Foreskin fibroblast (primary cell): ENCODE measurements at places on chromosomes 2 and 18.

- DNase-seq: no peak
These were observed 164.8 kb downstream of the RIT2 start for GRCh38 chr18:42950732-42951131.

DNA sequence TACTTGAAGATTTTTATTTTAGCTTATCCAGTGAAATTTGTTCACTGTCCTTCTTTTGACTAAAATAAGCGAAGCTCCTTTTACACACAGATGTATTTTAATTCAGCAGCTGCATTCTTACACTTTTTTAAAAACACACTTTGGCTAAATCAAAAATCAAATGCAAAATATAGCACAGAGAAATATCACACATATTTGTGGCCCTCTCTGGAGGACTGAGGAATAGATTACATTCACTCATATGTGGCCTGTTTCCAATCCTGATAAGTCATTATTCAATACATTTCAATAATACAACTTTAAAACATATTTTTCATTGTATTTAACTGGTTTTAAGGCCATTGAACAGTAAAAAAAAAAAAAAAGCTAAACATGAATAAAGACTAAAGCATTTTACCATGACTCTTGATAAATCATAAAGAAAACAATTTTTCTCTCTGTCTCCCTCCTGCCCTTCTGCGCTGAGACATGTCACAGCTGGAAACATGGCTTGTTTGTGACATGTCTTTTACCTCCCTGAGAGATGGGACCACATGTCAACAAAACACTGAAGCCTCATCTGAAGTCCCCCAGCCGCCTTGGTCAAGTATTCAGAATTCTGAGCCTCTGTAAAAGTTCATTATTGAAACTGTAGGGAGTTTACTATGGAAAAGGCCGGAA, 221.0 kb downstream of the ZNF407 start:
- DNase-seq: no peak

GRCh38 chr18:7358989-7359726, 128.3 kb downstream of the LRRC30 start:
- DNase-seq: no peak

GRCh38 chr2:168237741-168238140, 9.7 kb downstream of the STK39 start:
- DNase-seq: peak; percentile 72

DNA sequence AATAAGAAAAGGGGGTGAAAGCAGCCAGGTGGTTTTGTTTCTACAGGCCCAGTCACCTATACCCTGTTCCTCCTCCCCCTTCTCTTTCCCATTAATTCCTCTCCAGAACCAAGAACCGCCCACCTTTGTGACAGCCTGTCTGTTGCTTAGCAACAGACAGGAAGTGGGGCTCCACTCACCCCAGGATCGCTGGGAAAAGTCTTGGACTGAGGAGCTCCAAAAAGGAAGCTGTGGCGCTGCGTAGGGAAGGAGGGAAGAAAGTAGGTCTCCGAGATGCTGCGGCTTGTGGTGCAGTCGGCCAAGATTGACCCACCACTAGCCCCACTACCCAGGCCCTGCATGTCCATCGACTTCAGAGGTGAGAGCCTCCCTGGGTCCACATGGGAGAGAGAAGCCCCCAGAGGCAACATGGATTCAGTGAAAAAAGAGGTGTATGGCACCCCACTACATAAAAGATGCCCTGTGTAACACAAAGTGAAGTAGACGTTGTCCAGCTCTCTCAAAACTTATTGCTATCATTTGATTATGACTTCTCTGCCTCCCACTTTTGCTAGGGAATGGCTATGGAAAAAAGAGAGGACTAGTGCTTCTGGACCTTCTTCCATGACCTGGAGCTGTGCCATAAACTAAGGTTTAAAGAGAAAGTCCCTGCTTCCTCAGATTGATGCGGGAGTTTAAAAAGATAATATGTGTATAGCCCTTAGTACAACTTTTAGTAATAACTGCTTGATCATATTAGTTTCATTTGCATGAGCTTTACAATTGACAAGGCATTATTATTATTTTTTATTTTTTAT, at the start of gene FER1L5:
FER1L5 (plus strand) TSS at position 201 of the 797 bp plus-strand sequence; CDS start at position 274, 73 bp downstream.
- peak; percentile 37 for DNase-seq

- peak; percentile 71 for DNase-seq
These were observed 22.9 kb downstream of the DOK1 start for GRCh38 chr2:74577448-74577847.

DNA sequence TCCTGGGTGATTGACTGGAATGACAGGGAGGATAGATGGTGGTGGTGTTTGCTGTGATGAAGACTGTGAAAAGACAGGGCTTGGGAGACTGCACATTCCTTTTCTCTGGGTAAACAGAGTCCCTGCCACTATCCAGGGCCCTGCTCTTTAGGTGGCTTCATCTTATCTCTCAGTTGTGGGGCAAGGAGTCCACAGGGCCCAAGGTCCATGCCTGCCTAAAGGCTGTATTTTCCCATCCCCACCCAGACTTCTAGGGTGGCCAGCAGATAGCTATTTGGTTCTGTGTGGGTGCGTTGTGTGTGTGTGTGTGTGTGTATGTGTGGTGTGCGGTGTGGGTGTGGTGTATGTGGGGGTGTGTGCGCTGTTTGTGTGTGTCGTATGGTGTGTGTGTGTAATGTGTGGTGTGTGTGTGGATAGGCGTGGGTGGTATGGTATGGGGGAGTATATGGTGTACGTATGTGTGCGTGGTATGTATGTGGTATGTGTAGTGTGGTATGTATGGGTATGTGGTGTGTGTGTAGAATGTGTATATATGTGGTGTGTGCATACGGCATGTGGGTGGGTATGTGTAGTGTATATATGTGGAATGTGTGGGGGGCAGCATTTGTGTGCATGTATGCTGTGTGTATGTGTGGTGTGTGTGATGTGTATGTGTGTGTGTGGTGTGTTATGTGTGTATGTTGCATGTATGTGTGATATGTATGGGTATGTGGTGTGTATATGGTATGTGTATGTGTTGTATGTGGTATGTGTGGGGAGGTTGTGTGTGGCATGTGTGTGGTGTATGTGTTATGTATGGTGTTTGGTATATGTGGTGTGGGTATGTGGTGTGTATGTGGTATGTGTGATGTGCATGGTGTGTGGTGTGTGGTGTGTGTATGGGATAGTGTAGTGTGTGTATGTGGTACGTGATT, 10.5 kb upstream of the XRCC5 start:
- no peak for DNase-seq

DNA sequence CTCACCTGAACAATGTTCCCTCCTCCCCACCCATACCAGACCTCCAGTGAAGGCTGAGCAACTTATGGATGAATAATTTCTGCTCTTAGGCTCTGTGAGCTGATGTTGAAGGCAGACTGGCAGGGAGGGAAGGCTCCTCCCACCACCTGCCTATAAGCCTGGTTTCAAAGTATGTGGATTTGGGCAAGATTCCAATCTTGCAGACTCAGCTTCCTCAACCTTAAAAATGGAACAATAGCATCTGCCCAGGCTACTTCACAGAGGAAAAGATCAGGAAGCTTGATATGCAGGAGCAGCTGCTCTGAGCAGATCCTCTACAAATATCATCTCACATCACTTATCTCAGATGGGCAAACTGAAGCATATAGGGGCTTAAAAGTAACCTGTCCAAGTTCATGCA, 112.2 kb downstream of the ZFP36L2 start:
- DNase-seq: no peak

- no peak for DNase-seq
These were observed 963 bp downstream of the INPP1 start for GRCh38 chr2:190344276-190344827.
